ENCODE measurements at places on chromosomes 5 and 9.
A peak's percentile ranks its signal among the peaks of the same experiment; 100 is the strongest.

DNA sequence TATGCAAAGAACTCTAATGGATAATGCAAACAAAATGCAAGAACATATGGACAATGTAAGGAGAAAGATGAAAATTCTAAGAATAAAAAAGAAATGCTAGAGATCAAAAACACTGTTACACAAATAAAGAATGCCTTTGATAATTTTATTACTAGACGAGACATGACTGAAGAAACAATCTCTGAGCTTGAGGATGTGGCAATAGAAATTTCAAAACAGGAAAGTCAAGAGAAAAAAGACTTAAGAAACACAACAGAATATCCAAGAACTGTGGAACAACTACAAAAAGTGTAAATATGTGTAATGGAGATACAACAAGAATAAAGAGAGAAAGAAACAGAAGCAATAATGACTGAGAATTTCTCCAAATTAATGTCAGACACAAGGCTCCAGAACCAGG is 140.5 kb upstream of the ACOT12 start:
- DNase-seq, result peak; percentile 2

GRCh38 chr9:121686930-121687541 is 35.6 kb downstream of the DAB2IP start:
- peak; percentile 61 for DNase-seq

DNA sequence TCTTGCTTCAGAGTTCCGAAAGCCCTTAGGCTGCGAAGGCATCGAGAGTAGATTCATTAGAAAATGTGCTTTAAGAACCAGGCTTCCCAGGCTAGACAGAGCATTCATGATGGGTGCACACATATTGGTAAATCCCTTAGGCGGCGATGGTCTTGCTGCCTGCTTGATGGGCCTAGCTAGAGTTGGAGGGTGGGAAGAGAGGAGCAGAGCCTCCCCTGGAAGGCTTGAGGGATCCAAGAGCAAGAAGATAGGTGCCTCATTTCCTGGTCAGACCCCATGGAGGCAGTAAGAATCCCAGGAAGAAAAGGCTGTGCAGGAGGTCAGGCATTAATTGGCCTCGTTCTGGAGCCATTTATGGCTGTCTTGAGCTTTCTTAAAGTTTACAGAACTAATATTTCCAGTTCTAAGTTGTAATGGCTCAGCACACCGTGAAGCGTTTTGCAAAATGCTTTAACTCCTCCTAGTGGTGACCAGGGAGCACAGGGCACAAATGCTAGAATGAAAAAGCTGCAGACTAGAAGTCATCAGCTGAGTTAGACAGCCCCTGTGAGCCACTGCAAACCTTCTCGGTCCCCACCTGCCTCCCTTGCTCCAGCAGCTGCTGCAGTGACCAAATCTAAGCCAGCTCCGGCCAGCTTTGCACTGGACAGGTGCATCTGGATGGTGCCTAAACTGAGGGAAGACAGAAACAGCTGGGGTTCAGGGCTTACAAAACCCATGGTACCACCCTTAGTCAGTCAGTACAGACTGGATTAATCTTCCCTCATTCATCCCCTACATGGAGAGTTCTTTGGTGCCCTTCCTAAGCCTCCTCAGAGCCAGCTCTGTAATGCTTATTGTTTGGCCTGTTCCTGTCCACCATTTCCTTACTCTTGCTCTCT is 14.7 kb downstream of the SLC45A2 start:
- peak; percentile 67 for DNase-seq

DNA sequence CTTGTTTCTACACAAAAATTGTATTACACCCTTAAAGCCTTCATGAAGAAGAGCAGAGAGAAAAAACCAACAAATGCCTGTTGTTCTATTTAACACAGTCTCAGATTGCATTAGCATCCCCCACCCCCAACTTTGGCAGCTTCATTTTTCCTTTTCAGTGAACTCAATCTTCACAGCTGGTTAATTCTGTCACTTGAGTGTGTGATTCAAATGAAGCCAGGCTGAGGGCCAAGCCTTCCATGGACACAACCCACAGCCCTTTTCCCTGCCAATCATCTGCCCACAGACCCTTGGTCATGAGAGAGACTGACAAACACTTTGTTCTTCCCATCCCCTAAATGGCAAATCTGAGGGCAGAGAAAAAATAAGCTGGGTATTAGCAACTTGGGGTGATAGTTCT is 217.5 kb upstream of the NMUR2 start:
- DNase-seq, result no peak

- DNase-seq, result no peak
Measured at GRCh38 chr5:137613554-137614265, 114.6 kb upstream of the SPOCK1 start.
